Choroid plexus epithelial cell (primary cell): ENCODE measurements at places on chromosomes 5 and 9.
A peak's percentile ranks its signal among the peaks of the same experiment; 100 is the strongest.

GRCh38 chr9:34292552-34292951 lies 36.5 kb downstream of the KIF24 start:
- DNase-seq, result no peak

- no peak for DNase-seq
Measured at GRCh38 chr5:91361055-91361701, 21.9 kb downstream of the ARRDC3 start.

DNA sequence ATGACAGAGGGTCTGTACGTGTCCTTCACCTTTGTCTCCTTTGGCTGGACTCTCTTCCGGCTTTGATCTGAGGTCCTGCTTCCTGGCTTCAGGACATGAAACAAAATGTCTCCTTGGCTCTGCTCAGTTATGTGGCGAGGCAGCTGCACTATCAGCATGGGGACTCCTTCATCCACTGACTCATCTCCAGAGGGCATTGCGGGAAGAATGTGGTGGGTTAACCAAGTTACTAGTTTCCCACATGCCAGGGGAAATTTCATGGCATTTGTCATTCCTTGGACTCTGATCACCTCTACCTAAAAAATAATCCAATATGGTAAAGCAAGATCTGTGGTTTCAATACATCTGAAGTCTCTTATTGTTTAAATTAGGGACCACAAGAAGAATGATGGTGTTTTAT lies 259.7 kb downstream of the MED10 start:
- DNase-seq, result no peak

- DNase-seq, result no peak
Measured at GRCh38 chr5:40409601-40410000, 270.1 kb upstream of the PTGER4 start.

DNA sequence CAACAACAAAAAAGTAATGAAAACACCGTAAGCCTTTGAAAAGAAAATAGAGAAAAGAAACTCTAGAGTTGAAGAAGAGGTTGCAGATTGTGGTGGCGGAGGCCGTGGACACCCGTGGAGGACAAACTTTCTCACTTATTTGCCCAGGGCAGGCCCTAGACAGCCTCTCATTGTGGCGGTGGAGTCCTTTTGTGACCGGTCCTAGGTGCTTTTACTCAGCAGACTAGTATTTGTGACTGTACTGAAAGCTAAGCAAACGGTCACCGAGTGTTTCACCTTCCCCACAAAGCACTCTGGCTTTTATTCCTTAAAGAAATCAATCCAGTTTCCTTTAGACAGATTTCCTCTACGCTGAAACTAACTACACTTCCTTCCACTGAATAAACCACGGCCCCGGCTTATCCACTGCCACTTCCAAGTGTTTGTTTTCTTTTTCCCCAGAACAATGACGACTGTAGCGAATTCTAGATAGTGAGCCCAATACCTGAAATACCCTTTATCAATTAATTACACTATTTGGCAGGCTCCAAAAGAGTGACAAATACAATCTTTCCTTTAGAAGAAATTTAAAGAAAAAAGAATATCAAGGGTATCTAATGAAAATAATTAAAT lies 210.2 kb upstream of the TARS1 start:
- peak; percentile 16 for DNase-seq

DNA sequence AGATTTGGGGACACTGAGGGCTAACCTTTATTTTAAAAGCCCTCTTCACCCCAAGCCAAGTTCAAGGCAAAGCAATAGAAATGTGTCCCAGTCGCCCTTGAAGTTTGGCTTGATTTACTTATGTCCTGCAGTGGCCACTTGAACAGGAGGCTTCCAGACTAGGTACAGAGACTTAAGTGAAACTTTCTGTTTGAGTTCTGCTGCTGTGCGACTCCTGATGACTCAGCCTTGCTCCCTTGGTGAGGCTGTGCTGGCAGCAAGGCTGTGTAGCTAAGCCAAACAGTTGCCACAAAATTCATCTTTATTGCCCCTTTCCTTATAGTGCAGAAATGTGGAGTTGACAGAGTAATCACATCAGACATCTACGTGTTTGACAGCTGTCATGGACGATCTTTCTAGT lies 68.8 kb upstream of the NTRK2 start:
- no peak for DNase-seq

GRCh38 chr5:44199408-44199807 lies 189.8 kb downstream of the FGF10 start:
- no peak for DNase-seq

GRCh38 chr9:131481441-131482342 lies 21.0 kb upstream of the POMT1 start:
- DNase-seq, result no peak

DNA sequence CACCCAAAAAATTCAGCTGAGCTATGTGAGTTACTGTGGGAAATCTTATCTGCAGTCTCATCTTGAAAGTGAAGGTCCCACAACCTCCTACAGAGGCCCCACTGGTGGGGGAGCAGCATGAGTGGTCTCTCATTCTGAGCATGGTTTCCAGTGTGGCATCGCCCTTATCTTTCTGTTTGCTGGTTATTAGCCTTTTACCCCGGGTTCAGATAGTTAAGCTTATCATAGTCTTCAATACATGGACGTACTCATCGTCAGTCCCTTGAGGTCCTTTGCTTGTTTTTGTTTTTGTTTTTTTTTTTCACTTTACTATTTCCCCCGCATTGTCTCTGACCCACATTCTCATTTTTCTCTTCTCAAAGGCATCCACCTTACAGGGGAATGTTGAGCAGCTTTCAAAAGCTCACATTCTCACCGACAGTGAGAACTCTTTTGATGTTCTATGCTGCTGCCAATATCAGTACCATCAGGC lies 7.7 kb upstream of the HAVCR2 start:
- DNase-seq, result no peak

DNA sequence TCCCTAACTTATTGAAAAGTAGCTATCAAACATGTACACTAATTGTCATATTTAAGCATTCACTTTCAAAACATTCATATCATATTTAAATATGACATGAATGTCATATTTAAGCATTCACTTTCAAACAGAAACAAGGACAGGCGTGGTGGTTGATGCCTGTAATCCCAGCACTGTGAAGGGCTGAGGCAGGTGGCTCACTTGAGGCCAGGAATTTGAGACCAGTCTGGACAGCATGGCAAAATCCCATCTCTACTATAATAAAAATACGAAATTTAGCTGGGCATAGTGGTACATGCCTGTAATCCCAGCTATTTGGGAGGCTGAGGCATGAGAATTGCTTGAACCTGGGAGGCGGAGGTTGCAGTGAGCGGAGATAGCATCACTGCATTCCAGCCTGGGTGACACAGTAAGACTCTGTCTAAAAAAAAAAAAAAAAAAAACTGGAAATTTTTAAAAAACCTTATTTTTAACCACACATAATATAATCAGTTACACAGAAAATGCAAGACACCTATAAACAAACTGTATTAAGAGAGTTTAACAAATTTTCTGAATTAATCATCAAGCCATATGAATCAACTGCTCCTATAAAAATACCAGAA lies 88.1 kb downstream of the LPAR1 start:
- DNase-seq, result peak; percentile 38

DNA sequence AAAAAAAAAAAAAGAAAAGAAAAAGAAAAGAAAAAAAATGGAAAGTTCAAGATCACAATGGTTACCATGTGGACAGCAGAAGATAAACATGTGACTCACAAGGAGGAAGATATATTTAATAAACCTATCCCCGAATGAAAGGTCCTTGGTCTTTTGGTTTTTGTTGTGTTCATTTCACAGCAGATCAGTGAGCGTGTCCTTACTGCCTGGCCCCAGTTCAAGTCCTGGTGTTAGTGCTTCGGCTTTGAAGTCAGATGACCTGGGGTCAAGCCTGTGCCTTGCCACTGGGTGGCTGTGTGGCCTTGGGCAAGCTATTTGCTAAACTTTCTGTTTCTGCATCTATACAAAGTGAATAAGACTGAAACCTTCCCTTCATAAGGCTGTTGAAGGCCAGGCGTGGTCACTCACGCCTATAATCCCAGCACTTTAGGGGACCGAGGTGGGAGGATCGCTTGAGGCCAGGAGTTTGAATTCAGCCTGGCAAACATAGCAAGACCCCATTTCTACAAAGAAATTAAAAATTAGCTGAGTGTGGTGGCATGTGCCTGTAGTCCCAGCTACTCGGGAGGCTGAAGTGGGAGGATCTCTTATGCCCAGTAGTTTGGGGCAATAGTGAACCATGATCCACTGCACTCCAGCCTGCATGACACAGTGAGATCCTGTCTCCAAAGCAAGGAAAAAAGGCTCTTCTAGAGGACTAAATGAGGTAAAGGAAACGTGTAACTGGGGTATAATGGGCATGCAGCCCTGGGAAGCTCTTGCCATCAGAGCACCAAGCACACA lies 94.5 kb upstream of the SPATA31D4 start:
- no peak for DNase-seq

GRCh38 chr9:113386571-113387393 lies 10.0 kb upstream of the HDHD3 start:
- no peak for DNase-seq

DNA sequence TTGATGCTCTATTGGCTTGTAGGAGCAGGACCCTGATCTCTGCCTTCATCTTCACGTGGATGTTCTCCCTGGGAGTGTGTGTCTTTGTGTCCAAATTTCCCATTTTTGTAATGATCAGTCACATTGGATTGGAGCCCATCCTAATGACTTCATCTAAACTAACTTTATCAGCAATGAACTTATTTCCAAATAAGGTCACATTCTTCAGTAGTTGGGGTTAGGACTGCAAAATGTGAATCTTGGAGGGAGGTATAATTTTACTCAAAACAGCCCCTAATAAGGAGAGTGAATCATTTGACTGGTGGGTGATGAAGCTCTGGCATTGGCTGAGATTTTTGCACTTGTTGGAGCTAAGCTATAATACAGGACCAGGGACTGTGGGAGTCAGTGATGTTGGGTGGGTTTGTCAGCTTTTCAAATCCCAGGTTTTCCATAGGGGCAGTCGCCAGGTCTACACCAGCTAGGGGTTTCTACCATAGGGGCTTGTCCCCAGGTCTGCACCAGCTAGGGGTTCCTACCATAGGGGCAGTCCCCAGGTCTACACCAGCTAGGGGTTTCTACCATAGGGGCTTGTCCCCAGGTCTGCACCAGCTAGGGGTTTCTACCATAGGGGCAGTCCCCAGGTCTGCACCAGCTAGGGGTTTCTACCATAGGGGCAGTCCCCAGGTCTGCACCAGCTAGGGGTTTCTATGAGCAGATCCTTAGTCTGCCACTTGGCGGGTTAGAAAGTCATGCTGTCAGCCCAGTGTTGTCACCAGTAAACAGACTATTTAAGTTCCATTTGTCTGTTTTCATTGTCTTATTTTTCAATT lies 382.6 kb upstream of the DAP start:
- no peak for DNase-seq

DNA sequence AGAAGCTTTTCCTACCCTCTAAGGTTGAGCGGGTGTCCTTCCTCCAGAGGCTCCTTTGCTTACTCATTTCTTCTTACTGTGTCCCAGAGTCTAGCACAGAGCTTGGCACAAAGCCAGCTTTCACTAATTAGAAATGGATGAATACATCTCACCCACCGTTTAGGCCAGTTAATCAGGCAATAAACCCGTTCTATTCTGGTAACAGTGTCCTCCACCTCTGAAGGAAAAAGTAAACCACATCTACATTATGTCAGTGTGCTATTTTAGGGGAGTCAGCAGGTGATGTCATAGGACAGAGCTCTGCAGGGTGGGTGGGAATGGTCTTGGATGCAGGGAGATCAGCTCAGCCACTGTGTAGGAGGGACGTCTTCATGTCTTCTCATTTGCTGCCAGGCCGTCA lies 109.2 kb downstream of the OSTF1 start:
- DNase-seq, result peak; percentile 22

DNA sequence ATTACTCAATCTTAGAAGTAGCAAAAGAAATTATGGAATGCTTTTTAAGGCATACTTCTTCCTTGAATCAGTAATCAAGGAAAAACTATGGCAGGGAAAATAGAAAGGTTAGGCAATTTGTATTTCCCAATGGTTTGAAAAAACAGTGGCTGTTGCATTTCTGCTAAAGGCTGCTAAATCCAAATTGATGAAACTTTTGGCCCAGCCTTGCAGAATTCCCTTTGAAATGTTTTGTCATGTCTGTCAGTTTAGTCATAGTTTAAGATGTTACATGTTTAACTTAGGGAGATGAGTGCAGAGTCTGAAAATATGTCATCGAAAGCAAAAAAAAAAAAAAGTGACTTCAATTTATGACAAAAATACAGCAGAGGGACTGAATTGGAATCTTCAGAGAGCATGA lies 878.9 kb upstream of the WWC1 start:
- no peak for DNase-seq

DNA sequence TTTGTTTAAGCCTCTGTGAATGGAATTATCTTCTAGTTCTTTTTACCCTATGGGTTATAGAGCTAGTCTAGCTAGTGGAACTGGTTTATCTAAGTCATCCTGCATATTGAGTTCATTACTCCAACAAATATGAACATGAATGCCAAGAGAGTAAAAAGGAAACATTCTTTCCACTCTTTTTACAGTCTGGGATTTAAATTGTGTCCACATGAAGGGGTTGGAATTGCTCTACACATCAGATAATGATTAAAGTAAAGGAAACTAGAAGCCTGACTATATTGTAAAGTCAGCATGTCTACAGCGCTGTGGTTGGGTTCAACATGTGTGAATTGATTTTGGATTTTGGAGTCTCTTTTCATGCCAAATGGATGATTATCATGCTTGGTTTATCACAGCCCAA lies 173.1 kb downstream of the CCDC171 start:
- no peak for DNase-seq

DNA sequence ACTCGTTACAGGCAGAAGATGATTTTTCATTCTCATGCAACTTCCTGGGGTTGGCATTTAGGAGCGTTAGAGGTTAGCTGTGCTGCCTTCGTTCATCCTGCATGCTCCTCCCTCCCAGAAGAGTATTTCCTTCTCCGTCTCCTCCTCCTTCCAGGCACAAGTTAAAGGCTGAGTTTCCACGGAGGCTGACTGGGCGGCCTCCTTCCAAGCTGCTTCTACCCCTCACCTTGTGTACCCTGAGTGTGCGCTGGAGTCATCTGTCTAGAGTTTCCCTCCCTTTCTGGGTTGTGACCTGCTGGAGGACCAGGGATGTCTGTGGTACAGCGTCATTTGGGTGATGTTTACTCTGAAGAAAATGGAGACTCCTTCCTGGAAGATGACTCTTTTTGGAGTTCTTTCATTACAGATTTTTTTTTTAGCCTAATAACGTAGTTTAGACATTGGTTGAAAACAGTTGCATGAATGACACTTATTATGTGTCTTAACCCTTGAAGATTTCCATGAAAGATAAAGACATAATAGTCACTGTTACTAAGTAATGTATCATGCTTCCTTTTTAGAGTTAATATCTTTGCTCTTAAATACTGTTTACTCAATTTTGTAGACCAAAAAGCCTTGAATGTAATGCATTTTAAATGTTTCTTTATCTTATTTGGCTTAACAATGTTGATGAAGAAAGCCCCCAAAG lies 146.9 kb downstream of the TENT4A start:
- DNase-seq, result no peak

GRCh38 chr5:154764967-154765366 lies 9.8 kb downstream of the LARP1 start:
- DNase-seq, result no peak
